Ecto neural progenitor cell (in vitro differentiated cells): ENCODE measurements at places on chromosomes 1 and 21.

- no peak for DNase-seq
These were observed 183.8 kb downstream of the LMO4 start for GRCh38 chr1:87512431-87512830.

GRCh38 chr1:9181990-9182783 lies 52.4 kb upstream of the H6PD start:
- peak; percentile 70 for DNase-seq

GRCh38 chr1:183460596-183460995 lies 11.7 kb upstream of the SMG7 start:
- DNase-seq = no peak

DNA sequence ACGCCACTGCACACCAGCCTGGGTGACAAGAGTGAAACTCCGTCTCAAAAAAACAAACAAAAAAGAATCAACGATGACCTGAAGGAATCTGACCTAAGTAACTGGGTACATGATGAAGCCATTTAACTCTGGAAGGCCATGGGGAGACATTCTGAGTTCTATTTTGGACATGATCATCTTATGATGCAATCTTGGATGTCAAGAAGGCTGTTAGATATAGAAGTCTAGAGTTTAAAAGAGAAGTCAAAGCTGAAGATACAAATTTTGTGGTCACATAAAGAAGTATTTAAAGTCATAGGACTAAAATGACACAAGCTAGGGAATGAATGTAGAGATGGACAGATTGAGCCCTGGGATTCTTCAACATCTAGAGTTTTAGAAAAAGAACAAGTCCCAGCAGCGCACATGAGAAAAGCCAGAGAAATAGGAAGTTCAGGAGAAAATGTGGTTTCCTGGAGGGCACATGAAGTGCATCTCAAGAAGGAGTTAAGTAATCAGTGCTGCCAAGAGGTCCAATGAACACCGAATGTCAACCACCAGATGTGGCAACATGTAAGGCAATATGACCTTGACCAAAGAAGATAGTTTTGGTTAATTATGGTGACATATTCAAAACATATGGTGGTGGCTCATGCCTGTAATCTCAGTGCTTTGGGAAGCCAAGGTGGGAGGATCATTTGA lies 26.8 kb downstream of the ELK4 start:
- DNase-seq = no peak

DNA sequence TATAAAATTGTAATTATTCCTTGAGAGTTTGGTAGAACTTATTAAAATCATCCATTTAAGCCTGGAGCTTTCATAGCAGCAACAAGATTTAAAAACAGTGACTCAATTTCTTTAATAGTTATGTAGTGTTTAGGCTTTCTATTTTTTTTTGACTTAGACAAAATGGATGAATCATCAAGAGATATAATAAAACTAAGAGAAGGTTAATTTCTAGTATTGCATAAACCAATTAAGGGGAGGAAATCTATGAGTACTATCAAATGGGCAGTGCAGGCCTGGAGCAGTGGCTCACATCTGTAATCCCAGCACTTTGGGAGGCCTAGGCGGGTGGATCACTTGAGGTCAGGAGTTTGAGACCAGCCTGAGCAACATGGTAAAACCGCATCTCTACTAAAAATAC lies 416.3 kb upstream of the USP24 start:
- DNase-seq = no peak

DNA sequence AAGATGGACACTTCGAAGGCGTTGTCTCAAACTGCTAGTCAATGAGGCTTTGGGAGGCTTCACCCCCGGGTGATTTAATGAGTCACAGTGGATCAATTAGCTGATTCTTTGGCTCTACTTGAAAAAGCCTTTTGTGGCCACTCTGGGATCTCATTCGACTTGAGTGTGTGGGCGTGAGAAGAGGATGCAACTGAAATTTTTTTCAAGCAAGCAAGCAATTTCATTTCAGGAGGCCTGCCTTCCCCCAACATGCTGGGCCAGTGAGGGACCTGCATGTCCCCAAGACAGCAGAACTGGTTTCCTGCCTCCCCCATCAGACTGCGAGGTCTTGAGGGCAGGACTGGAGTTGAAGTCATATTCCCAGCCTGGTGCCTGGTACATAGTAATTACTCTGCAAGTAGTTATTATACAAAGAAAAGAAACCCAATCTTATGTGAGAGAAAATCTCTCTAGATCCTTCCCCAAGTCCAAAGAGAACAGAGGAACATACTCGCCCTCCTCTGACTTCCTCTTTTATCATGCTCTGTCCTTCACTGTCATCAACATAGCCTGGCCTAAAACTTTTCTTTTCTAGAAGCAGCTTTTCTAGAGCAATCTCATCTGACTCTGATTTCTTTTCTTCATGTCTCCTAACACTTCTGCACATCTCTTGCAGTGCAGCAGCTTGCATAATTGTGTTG lies 22.7 kb downstream of the SYT6 start:
- no peak for DNase-seq

DNA sequence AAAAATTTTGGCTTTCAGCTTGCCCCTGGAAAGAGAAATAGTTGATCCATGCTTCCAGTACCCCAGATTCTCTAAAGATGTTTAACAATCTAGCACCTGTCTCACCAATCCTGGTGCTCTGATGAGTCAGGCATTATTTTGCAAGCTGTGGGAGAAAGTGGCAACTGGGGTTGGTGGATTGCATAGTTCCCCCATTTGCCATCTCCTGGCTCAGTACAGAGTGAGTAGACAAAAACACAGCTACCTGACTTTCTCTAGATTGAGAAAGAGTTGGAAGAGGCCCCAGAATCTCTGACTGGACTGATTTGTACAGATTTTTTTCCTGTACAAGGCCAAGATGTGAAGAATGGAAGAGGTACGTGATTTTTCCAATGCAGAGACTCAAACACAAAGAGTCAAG lies 75.1 kb upstream of the NEGR1 start:
- no peak for DNase-seq

DNA sequence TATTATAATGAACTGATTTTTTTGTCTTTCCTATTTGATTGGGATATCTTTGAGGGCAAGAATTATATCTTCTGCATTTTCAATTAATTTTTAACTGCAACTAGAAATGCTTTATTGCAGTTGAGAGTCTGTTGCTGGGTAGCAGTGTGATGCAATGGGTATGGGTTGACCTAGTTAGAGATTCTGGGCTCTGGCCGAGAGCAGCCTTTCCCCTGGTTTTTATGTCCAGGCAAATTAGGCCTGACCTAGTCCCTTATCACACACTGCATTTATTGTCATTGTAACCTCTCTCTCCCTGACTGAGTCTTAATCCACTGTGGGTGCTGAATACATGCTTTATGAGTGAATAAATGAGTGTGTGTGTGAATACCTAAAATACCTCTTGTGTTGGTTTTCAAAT lies 206.4 kb upstream of the PTGFR start:
- no peak for DNase-seq

- DNase-seq = no peak
These were observed 24.7 kb downstream of the EPHX1 start for GRCh38 chr1:225834417-225835329.

DNA sequence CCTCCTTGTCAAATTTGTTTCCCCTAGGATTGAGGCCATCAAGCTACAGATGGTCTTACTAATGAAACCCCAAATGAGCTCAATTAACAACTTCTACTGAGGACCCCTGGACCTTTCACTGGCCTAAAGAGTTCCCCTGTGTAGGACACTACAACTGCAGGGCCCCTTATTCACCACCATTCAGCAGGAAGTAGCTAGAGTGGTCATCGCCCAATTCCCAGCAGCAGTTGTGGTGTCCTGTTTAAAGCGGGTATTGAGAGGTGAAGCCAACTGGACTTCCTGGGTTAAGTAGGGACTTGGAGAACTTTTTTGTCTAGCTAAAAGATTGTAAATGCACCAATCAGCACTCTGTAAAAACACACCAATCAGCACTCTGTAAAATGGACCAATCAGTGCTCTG lies 1466.9 kb downstream of the KCNT2 start:
- no peak for DNase-seq

- DNase-seq = peak; percentile 75
These were observed 17.4 kb downstream of the TNFRSF1B start for GRCh38 chr1:12184008-12184681.

- no peak for DNase-seq
These were observed 179.4 kb upstream of the EDN2 start for GRCh38 chr1:41663671-41664400.

- peak; percentile 80 for DNase-seq
These were observed 588 bp downstream of the NEXN start for GRCh38 chr1:77888781-77889642.

DNA sequence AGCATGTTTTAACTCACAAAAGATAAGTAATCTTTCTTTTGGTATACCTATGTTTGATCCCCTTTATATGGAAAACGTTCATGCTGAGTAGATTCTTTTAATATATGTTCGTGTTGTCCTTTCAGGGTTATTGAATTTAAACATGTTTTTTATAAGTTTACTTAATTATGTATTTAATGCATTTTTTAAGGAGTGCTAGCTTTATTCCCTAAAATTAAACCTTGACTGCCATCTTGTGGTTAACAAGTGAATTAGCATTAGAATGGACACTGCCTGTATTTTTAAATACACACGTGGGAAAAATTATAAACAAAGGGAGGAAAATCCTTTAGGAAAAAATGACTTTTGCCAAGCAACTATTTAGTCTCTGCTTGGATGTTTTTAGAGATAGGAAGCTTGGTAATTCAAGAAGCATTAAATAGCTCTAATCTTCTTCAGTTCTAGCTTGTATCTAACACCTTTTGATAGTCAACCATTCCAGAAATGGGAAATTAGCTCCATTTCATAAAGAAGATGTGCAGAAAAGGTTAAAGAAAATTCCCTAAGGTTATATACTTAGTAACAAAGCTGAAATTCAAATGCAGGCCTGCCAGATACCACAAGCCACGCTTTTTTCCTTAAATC lies 43.0 kb downstream of the UBE2U start:
- DNase-seq = no peak

DNA sequence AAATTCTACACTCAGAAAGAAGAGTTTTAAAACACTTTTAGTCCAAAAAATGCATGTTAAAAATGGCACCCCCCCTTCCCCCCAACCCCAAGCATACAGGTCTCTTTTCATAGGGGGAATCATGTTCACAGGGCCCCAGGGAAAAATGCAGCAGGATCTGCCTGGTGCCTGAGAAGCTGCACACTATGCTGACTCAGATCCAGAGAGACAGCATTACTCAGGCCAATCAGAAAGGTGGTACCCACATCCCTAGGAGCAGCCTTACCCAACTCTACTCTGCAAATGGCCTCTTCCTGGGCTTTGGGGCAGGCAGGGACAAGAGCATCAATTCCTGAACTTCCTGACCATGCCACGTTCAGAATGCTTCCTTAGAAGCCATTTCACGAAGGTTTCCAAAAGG lies 119.0 kb downstream of the HIVEP3 start:
- DNase-seq = no peak

DNA sequence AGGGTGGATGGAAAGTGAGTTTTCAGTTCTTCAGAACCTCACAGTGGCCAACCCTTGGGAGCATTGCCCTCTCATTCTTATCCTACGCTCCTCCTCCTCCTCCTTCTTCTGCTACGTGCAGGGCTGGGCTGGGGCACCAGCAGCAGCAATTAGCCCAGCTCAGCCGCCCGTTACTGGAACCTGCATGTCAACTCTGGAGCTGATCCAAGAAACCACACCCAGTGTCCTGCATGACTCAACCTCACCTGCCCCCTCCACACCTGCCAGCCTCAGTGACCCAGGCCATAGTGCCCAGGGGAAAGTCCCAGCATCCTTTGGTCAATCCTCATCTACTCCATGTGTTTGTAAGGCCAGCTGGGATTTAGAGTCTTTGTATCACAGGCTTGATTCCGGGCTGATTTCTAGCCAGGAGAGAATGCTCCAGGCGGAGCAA lies 12.6 kb downstream of the ELF3 start:
- no peak for DNase-seq

GRCh38 chr1:56453417-56454078 lies 125.8 kb downstream of the PLPP3 start:
- DNase-seq = no peak

DNA sequence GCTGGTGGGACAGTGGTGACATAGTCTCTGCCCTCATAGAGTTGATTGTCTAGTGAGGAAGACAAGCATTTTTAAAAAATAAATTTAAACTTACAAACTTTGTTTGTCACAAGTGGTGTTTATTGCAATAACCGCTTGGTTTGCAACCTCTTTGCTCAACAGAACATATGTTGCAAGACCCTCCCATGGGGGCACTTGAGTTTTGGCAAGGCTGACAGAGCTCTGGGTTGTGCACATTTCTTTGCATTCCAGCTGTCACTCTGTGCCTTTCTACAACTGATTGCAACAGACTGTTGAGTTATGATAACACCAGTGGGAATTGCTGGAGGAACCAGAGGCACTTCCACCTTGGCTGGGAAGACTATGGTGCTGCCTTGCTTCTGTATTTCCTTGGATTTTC lies 58.4 kb downstream of the LAMC2 start:
- DNase-seq = peak; percentile 3

- DNase-seq = no peak
These were observed 22.1 kb upstream of the TNN start for GRCh38 chr1:175045519-175045918.

GRCh38 chr21:42623694-42624093 lies 29.7 kb upstream of the PDE9A start:
- DNase-seq = no peak

- no peak for DNase-seq
These were observed 44.0 kb downstream of the JAK1 start for GRCh38 chr1:64922336-64922735.

DNA sequence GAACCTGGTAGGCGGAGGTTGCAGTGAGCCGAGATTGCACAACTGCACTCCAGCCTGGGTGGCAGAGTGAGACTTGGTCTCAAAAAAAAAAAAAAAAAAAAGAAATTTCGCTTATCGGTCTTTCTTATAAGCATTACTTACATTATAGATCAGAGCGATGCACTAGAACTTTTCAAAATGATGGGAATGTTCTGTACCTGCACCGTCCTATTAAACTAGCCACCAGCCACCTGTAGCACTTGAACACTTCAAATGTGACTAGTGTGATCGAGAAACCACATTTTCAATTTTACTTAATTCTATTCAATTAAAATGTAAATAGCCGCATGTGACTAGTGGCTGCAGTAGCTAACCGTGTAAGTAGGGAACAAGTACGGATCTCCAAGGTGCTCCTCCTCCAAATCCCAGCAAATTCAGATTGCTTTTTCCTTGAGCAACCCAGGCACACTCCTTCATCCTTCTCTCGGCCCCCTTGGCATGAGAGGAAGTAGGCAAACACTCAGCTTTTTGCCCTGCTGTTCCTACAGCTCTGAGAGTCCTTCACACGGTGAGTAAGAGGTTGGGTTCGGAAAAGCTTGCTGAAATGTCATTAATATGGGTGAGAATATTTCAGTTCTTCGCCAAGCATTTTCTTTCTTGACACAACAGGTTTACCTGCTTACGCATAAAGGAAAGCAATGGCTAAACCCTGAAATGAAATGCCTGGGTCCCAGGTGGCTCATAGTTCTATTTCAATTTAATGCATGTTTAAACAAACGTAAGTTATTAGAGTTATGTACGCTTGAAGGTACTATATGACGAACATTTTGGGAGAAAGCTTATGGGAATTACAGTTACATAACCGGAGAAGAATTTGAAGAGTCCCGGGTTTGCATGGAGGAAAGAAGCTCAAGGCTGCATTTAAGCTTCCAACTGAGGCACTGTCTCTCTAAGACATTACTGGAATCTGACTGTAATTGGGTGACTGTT lies 69.5 kb upstream of the HUNK start:
- DNase-seq = no peak
